ENCODE measurements at places on chromosomes 4 and X.
A peak's percentile ranks its signal among the peaks of the same experiment; 100 is the strongest.

DNA sequence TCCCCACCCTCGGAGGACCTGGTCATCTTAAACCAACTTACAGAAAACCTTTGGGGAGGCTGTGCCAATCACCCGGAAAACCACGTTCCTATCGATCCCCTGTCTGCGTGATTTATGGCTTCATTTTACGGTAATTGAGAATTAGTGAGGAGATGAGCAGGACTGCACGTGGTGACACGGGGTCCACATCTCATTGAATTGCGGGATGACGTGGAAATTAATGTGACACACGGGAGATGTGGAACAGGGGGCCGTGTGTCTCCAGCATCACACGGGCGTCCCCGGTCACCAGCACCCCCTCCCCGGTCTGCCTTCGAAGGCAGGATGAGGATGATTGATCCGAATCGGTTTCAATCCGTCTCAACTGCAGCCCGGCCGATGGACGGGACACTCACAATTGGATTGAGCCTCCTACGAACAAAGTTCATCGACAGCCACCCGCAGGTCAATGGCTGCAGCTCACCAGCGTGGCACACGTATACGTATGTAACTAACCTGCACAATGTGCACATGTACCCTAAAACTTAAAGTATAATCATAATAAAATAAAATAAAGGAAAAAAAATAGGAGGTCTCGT is 160.3 kb downstream of the SHOX start:
- H3K4me3 ChIP-seq, result no peak overlapping the region
- DNase-seq, result no peak
- no peaks in the 10 kb centered on the region for H3K36me3 ChIP-seq
- H3K27ac ChIP-seq, result no peak overlapping the region
- peaks cover 4% of the 10 kb centered on the region for H3K4me1 ChIP-seq

GRCh38 chrX:16559206-16559619 is 90.7 kb upstream of the S100G start:
- no peak for DNase-seq
- H3K36me3 ChIP-seq, result no peaks in the 10 kb centered on the region
- H3K4me1 ChIP-seq, result peaks cover 2% of the 10 kb centered on the region
- H3K4me3 ChIP-seq, result no peak overlapping the region
- H3K27me3 ChIP-seq, result no peaks in the 10 kb centered on the region

DNA sequence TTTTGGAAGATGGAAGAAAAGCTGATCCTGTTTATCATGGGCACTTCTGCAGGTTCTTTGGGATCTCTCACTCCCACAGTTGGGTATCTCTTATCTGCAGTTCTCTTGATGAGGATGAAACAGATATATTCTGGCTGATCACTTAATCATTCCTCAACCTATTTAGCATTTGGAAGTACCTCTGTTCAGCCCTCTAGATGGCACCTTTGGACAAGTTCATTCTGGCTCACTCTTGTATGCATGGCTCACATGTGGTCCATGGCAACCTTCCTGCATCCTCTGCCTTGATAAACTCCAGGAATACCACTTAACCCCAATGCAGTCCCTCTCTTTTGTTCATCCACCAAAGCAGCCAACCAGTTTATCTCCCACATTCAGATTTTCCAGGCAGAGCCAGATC is 74.2 kb downstream of the SMARCA5 start:
- no peaks in the 10 kb centered on the region for H3K4me1 ChIP-seq
- H3K36me3 ChIP-seq, result peaks cover 9% of the 10 kb centered on the region
- H3K27me3 ChIP-seq, result no peaks in the 10 kb centered on the region
- H3K4me3 ChIP-seq, result no peak overlapping the region

- H3K4me3 ChIP-seq, result no peak overlapping the region
- H3K27me3 ChIP-seq, result peaks cover 15% of the 10 kb centered on the region
- no peaks in the 10 kb centered on the region for H3K36me3 ChIP-seq
- H3K27ac ChIP-seq, result no peak overlapping the region
Observed at GRCh38 chr4:146975036-146975435, 29.4 kb upstream of the TTC29 start.

- no peak overlapping the region for H3K27ac ChIP-seq
- H3K4me1 ChIP-seq, result peaks cover 6% of the 10 kb centered on the region
- H3K4me3 ChIP-seq, result no peak overlapping the region
- H3K27me3 ChIP-seq, result no peaks in the 10 kb centered on the region
Observed at GRCh38 chr4:61877893-61878292, 677.8 kb downstream of the ADGRL3 start.

GRCh38 chr4:151204925-151205524 is 71.9 kb upstream of the PRSS48 start:
- no peak overlapping the region for H3K27ac ChIP-seq
- no peaks in the 10 kb centered on the region for H3K36me3 ChIP-seq
- no peak for DNase-seq
- no peaks in the 10 kb centered on the region for H3K27me3 ChIP-seq
- no peaks in the 10 kb centered on the region for H3K4me1 ChIP-seq

GRCh38 chrX:21524008-21524407 is 134.1 kb downstream of the KLHL34 start:
- no peaks in the 10 kb centered on the region for H3K36me3 ChIP-seq
- H3K4me1 ChIP-seq, result no peaks in the 10 kb centered on the region
- no peak for DNase-seq
- H3K27me3 ChIP-seq, result no peaks in the 10 kb centered on the region
- no peak overlapping the region for H3K27ac ChIP-seq
- no peak overlapping the region for H3K4me3 ChIP-seq

GRCh38 chrX:31356275-31357212 is 284.7 kb upstream of the FTHL17 start:
- no peaks in the 10 kb centered on the region for H3K27me3 ChIP-seq
- H3K4me3 ChIP-seq, result no peak overlapping the region
- H3K4me1 ChIP-seq, result no peaks in the 10 kb centered on the region
- no peak for DNase-seq

DNA sequence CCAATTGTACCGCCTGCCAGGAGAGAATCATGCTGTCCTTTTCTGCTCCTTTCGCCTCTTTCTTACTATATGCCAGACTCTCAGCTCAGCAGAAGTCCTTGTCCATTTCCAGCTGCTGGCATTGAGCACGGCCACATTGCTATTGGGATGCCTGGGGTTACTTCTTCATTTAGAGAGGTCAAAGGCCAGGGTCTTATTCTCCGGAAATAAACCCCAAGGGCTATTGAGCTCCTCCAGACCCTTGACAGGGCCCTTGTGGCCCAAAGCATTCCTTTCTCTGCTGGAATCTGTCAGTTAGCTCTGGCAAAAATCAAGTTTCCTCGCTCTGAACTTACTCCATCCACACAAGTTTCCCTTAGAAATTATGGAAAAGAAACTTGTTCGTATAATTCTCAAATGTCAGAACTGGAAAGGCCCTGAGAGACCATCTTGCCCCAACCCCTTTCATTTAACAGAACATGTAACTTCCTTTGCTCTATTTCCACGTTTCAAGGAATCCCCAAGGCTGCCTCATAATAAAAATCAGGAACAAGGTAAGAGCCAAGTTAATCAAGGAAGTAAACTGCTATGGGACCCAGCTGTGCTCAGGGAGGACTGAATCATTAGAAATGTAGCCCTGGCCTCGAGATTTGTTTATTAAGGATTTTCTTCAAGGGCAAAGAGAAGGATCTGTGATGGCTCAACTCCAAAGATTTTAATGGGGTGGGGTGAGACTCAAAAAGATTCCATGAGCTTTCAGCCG is 11.8 kb downstream of the AKAP4 start:
- H3K4me1 ChIP-seq, result no peaks in the 10 kb centered on the region
- H3K4me3 ChIP-seq, result no peak overlapping the region
- DNase-seq, result no peak
- no peak overlapping the region for H3K27ac ChIP-seq
- H3K36me3 ChIP-seq, result no peaks in the 10 kb centered on the region
- no peaks in the 10 kb centered on the region for H3K27me3 ChIP-seq

DNA sequence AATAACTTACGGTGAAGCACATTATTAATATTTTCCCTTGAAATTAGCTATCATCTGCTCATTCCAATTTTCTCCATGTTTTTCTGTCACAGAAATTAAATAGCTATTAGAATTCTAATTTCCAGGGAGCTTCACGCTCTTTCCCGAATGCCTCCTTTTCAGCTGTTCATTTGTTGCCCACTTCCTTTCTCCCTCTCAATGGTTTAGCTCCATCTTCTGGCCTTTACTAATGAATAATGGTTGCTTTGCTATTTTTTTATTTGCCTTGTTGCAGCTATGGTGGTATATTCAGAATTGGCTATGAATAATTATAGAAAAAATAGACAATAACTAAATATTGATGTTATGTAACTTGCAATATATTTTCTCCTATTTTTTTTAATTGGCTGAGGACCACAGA is 70.5 kb downstream of the GRIA2 start:
- H3K36me3 ChIP-seq, result no peaks in the 10 kb centered on the region
- DNase-seq, result no peak
- no peak overlapping the region for H3K4me3 ChIP-seq
- no peak overlapping the region for H3K27ac ChIP-seq

GRCh38 chr4:107155366-107155765 is 119.3 kb upstream of the DKK2 start:
- H3K27ac ChIP-seq, result no peak overlapping the region
- H3K4me1 ChIP-seq, result no peaks in the 10 kb centered on the region
- no peak for DNase-seq

GRCh38 chr4:162684371-162684700 is 482.4 kb downstream of the NAF1 start:
- H3K36me3 ChIP-seq, result no peaks in the 10 kb centered on the region
- H3K4me3 ChIP-seq, result no peak overlapping the region
- H3K27me3 ChIP-seq, result no peaks in the 10 kb centered on the region
- H3K4me1 ChIP-seq, result no peaks in the 10 kb centered on the region
- no peak for DNase-seq
- no peak overlapping the region for H3K27ac ChIP-seq

- peaks cover 8% of the 10 kb centered on the region for H3K36me3 ChIP-seq
- H3K27me3 ChIP-seq, result no peaks in the 10 kb centered on the region
- DNase-seq, result no peak
- H3K27ac ChIP-seq, result no peak overlapping the region
Observed at GRCh38 chr4:37902212-37902611, 11.3 kb downstream of the TBC1D1 start.

DNA sequence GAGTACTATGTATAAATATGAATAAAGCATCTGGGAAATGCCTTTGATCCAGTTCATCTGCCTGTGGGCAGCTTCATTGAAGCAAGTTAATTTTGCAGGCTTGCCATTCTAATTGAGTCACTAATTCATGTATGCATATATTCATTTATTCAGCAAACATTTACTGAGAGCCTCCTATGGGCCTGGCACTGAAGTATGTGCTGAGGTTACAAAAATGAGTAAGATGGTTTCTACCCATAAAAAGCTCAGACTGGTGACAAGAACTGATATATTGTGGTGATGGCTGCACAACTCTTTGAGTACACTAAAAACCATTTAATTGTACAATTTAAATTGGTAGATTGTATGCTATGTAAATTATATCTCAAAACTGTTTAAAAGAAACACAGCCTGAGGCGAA is 1.1 kb upstream of the MRPL1 start:
- H3K4me3 ChIP-seq, result peak overlapping the region; percentile 99
- no peak for DNase-seq
- H3K4me1 ChIP-seq, result peaks cover 31% of the 10 kb centered on the region
- H3K27ac ChIP-seq, result peak overlapping the region; percentile 96
- peaks cover 3% of the 10 kb centered on the region for H3K36me3 ChIP-seq

- H3K4me3 ChIP-seq, result no peak overlapping the region
- H3K36me3 ChIP-seq, result no peaks in the 10 kb centered on the region
- no peak overlapping the region for H3K27ac ChIP-seq
- no peaks in the 10 kb centered on the region for H3K4me1 ChIP-seq
Observed at GRCh38 chr4:29588617-29589016, 1131.6 kb upstream of the PCDH7 start.

DNA sequence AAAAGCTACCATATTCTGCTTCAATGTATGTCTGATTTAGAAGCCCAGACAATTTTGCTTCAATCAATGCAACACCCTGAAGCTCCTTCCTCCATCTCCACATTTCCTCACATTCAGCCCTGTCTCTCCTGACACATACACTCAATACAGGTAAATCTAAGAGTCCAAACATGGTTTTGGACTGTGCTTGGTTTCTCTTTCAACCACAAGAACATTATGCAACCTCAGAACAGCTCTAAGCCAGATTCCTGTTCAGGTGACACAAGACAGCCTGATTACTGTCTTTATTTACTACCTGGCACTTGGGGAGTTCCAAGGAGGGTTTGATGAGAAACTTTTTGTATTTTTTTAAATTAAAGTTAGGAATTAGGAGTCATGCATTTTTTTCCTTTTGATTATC is 307.5 kb upstream of the SLIT2 start:
- no peak overlapping the region for H3K4me3 ChIP-seq
- DNase-seq, result no peak
- no peaks in the 10 kb centered on the region for H3K27me3 ChIP-seq
- H3K36me3 ChIP-seq, result no peaks in the 10 kb centered on the region

DNA sequence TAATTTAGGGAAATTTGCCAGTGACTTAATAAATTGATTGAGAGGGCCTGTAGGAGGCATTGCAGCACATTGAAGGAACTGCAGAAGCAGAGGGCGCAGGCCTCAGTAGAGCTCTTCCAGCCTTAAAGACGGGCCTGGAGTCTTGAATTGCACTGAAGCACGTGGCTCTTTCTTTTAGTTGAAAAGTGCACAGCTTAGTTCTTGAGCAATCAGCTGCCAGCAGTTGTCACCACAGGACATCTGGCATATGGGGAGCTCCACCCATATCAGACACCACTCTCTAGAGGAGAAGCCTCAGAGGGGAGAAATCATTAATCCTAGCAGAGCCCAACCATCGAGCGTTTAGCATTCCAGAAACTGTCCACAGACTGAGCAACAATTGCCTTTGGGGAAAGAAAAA is 16.0 kb upstream of the FGF16 start:
- no peaks in the 10 kb centered on the region for H3K36me3 ChIP-seq
- no peaks in the 10 kb centered on the region for H3K27me3 ChIP-seq
- no peaks in the 10 kb centered on the region for H3K4me1 ChIP-seq
- H3K4me3 ChIP-seq, result no peak overlapping the region

DNA sequence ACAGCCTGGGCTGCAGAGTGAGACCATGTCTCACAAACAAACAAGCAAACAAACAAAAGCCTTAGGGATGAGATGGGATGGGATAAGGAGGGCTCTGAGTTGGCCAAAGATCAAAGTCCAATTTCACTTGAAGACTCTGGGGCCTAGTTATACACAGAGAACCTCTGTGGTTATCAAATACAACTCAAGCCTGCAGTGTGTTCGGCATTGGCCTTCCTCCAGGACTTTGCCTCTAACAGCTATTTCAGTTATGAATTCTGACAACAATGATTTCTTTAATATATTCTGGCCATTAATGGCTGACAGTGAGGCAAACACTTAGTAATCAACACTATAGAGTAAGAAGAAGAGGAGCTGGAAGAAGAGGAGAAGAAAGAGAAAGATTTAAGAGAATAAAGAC is 171.1 kb downstream of the PDGFRA start:
- H3K36me3 ChIP-seq, result no peaks in the 10 kb centered on the region
- no peaks in the 10 kb centered on the region for H3K27me3 ChIP-seq
- no peak overlapping the region for H3K4me3 ChIP-seq
- H3K27ac ChIP-seq, result no peak overlapping the region

GRCh38 chr4:75545526-75545925 is 10.3 kb upstream of the ODAPH start:
- peaks cover 21% of the 10 kb centered on the region for H3K36me3 ChIP-seq
- no peaks in the 10 kb centered on the region for H3K27me3 ChIP-seq
- no peak overlapping the region for H3K4me3 ChIP-seq

All from naive thymus-derived CD8-positive, alpha-beta T cell (primary cell).